ENCODE measurements at places on chromosomes 4 and X.

DNA sequence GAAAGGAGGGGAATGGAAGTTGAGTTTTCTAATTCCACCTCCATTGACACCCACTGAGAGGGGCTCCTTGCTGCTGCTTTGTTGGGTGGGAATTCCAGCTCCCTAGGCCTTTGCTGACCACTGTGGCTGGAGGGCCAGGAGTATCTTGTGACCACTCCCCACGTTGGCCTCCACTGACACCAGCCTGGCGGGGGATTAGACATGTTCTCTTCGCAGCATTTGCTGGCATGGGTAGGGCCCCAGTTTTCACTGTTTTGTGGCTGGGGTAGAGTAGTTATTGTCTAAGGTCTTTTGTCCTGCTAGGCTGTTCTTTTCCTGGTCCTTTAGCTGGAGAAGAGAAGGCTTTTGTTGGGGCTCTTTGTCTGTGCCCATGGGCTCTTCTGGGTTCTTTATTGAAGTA lies 116.7 kb downstream of the CDKL5 start:
- no peak for DNase-seq

DNA sequence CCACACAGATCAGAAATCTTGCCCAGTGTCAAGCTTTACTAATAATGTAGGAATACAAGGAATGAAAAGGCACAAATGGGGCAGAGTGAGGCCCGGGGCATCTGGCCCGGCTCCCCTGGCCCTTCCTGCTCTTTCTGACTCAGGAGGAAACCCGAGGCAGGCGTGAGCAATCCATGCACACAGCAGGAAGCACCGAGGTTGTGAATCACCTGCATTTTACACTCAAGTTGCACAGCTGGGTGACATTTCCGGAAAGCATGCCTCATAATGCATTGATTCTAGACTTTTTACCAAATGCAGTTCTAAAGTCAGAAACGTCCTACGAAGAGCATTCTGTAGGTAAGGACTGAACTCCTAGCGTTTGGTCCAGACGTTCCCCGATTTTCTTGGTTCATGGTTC lies 38.9 kb downstream of the PRIMPOL start:
- DNase-seq = peak; percentile 66

GRCh38 chr4:67550857-67551256 lies 5.6 kb upstream of the CENPC start:
- no peak for DNase-seq

DNA sequence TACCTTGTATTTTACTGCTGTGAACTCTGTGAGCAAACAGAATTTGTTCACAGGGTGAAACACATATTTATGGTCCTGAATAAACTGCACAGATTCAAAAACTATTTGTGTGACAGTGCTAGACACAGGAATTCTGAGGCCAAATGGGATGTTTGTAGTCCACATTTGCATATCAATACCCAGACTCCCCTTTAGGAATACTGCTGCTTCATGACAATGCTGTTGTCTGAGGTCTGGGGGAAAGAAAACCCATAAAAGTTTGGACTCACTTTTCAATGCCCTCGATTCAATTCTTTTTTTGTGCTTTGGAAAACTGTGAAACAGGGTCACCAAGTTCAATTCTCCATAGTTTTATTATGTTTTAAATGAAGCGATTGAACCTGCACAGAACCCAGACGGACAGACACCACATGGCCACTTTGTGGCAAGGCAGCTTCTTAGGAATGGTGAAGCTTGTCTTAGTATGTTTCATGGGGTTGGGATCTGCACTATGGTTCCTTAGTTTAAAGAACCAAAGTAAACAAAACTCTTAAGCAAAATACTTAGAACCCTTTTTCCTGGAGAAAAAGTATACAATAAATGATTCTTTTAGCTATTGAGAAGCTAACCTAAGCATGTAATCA lies 92.3 kb upstream of the MAD2L1 start:
- DNase-seq = no peak

DNA sequence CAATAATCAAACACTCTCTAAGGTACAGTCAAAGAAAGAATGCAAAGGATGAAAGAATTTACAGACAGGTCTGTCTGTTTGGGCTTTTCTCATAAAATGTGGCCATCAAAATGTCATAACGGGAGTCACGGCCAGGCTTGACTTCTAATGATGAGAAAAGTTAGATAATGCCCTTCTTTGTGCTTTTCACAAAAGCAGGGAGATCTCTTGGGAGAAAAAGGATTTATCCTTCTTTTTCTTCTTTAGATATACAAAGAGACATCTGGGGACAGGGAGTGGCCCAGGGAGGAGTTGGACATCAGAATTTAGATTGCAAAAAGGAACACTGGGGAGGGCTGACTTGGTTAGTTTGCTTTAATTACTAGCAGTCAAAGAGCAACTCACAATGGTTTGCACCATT lies 93.1 kb downstream of the SLC39A8 start:
- no peak for DNase-seq

GRCh38 chr4:115149106-115149505 lies 35.7 kb upstream of the NDST4 start:
- DNase-seq = no peak

DNA sequence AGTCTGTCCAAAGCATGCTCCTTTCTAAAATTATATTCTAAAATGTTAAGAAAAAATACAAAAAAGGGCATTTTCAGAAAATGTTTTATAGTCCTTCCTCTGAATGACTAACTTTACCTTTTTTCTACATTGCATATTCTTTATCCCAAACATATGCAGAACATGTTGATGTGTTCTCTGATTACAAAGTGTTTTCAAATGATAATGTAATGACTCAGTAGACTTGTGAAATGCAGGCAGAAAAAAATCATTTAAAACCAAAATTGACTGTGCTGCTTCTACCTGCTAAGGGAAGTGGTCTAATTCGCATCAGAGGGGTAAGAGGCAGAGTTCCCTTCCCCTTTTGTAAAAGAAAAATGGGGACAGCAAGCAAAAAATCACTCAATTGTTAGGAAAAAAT lies 22.7 kb upstream of the YTHDC1 start:
- no peak for DNase-seq

- DNase-seq = no peak
These were observed 495.6 kb downstream of the BCOR start for GRCh38 chrX:39602195-39602594.

DNA sequence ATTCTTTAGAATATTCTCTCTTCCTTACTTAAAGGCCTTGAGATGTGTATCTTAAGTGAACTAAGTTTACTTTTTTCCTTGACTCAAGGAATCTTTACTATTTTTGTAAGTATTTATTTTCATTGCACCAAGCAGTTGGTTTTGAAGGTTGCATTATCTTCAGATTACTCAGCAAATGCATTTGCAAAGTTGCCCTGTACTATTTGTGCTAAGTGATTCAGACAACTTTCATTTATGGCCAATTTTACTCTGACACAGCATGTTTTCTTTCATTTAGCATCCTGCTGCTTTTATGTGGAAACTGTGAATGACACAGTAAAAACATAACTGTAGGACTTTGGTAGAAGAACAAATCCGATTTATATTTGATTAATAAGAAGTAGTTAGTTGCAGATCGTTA lies 191.0 kb downstream of the CCSER1 start:
- DNase-seq = no peak

DNA sequence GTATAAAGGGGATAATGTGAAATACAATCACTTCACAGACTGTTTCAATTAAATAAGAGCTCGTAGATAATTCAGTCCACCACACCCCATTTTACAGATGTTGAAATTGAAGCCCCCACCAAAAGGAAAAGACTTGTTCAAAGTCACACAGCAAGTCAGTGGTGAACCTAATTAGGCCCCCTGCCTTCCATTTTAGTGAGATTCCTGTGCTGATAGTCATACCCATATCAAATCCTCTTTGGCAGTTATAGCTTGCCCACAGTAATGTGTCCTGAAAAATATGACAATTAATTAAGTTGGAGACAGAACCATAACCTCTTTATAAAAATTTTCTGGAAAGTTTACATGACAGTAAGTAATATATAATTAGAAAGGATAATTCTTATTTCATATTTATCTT lies 58.0 kb downstream of the AR start:
- DNase-seq = no peak

GRCh38 chr4:99179626-99180025 lies 35.5 kb upstream of the ADH4 start:
- no peak for DNase-seq

- no peak for DNase-seq
These were observed 353.0 kb downstream of the ADAM29 start for GRCh38 chr4:175271010-175271630.

DNA sequence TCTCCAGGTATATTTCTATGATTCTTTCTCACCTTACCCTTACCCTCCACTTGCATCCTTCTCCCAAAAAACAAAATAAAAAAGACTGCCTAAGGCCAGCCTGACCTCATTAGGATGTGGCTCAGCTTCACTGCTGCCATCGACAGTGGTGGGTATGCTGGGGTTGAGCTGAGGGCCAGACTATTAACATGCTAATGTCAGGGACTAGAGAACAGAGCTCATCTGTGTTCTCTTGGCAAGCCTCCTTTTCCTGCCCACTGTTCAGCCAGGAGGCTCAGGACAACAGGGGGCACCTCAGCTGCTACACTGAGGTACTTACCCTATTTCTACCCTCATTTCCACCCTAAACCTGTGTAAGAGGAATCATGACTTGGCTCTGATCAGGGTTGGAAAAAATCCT lies 59.3 kb downstream of the MSN start:
- no peak for DNase-seq

GRCh38 chr4:54092405-54093323 lies 7.3 kb upstream of the GSX2 start:
- DNase-seq = no peak

GRCh38 chr4:44629280-44629866 lies 22.1 kb downstream of the YIPF7 start:
- peak; percentile 25 for DNase-seq

DNA sequence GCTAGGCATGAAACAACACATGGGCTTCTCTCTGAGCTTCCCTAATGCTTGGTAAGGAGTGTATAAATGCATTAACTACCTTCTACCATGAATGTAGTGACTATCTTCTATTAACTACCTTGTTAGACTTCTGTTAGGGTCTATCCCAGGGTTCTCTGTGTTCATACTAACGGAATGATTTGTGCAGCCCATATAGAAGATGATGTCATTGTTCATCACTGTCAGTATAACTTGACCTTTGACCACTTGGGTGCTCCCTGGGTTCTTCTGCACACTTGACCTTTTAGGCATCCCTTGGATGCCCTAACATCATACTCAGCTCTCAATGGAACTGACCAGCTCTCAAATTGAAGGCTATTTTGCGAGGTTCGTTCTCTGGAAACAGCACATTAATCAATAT lies 30.8 kb upstream of the CT47C1 start:
- no peak for DNase-seq

- DNase-seq = no peak
These were observed 95.1 kb downstream of the AFAP1 start for GRCh38 chr4:7844594-7844991.

GRCh38 chr4:124934916-124935315 lies 222.4 kb upstream of the ANKRD50 start:
- no peak for DNase-seq

GRCh38 chrX:70508296-70508911 lies 63.8 kb downstream of the DLG3 start:
- DNase-seq = peak; percentile 10

- DNase-seq = no peak
These were observed 25.8 kb upstream of the STBD1 start for GRCh38 chr4:76280488-76281441.

DNA sequence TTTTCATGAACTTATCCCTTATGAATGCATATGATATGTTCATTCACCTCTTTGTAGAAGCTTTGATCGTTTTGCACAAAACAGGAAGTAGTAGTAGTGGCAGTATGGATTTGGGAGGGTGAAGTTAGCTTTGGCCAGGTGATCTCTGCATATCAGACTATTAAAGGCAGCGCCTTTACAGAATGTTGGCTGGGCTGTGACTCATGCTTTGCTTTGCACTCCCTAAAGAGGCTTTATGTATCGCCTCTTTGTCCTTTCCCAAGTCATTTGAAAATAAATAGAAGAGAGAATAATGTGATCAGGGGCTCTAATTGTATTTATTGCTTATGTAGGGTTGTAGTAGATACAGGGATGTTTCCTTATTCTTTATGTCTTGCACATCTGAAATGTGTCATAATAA lies 50.4 kb downstream of the SHROOM3 start:
- DNase-seq = no peak

- DNase-seq = no peak
These were observed 15.8 kb downstream of the SLC7A11 start for GRCh38 chr4:138226351-138226750.

GRCh38 chr4:8350352-8350751 lies 80.8 kb downstream of the HTRA3 start:
- DNase-seq = no peak

DNA sequence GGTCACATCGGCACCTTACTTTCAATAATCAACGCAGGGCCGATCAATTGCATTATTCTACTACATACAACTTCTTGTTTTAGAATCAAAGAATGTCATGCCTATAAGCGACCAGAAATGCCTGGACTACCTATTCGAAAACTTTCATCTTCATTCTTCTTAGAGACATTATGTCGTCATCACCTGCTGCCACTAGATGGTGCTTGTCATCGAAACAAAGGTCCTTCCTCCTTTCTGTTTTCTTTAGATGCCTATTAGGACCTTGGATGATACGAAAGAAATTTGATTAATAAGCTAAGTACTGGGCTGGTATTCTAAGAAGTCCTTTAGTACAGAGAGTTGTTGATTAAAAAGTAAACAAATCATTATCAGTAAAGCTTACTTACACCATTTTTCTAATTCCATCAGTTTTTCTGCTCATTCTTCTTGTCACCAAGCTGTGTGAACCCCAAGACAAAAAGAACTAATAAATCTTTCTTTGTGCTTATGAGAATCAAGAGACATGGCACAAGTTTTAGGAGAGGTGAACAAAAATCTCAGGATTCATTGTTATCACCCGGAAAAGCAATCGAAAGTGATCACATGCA lies 154.5 kb upstream of the SLC4A4 start:
- DNase-seq = peak; percentile 3

GRCh38 chr4:121299367-121299766 lies 81.5 kb downstream of the QRFPR start:
- DNase-seq = no peak

GRCh38 chrX:72128881-72129280 lies 2.8 kb downstream of the RTL5 start:
- no peak for DNase-seq

- no peak for DNase-seq
These were observed 507.2 kb downstream of the PABPC4L start for GRCh38 chr4:133694416-133694815.

GRCh38 chr4:159204566-159204965 lies 101.7 kb downstream of the RAPGEF2 start:
- DNase-seq = no peak

- DNase-seq = no peak
These were observed 22.9 kb downstream of the PDGFC start for GRCh38 chr4:156948738-156949137.

GRCh38 chr4:125267630-125268029 lies 47.1 kb upstream of the FAT4 start:
- no peak for DNase-seq
